Effector memory CD8-positive, alpha-beta T cell (primary cell): ENCODE measurements at places on chromosomes 12 and 14.
A peak's percentile ranks its signal among the peaks of the same experiment; 100 is the strongest.

- H3K27me3 ChIP-seq, result no peaks in the 10 kb centered on the region
- H3K4me3 ChIP-seq, result no peak overlapping the region
- H3K4me1 ChIP-seq, result no peaks in the 10 kb centered on the region
- no peaks in the 10 kb centered on the region for H3K36me3 ChIP-seq
- DNase-seq, result no peak
- no peak overlapping the region for H3K27ac ChIP-seq
Measured at GRCh38 chr12:105523164-105524057, 192.9 kb downstream of the C12orf75 start.

DNA sequence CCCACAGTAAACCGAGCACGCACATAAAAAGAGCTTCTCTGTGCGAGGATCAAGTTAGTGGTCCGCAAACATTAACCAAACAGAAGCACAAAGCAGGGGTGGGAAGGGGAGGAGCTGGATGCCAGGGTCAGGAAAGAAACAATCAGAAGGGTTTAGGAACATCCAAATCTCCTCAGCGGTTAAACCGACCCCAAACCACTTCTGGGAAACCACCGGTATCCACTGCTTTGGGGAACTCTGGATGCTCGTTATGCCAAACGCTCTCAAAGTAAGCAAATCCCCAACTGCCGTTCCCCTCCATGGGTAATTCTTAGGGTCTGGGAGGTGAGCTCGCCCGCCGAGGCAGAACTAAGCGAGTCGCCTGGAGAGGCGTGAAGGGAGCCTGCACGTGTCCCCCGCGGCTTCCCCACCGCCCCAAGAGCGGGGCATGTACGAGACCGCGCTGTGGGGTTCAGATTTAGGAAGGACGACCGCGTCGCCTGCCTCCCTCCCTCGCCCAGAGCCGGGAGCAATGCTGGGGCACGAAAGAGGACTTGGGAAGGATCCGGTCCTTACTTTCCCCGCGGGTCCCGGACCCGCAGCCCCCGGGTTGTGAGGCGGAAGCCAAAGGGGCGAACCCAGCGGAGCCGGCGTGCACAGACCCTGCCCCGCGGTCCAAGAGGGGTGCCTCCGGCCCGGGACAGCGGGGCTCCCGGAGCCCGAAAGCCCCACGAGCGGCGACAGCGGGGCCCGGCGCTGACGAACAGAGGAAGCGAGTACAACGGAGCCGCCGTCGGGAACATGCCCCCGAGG, 711 bp downstream of the SBNO1 start:
- H3K4me1 ChIP-seq, result peaks cover 15% of the 10 kb centered on the region
- peak overlapping the region; percentile 88 for H3K27ac ChIP-seq
- peak overlapping the region; percentile 92 for H3K4me3 ChIP-seq
- peaks cover 39% of the 10 kb centered on the region for H3K36me3 ChIP-seq
- DNase-seq, result peak; percentile 9
- no peaks in the 10 kb centered on the region for H3K27me3 ChIP-seq

DNA sequence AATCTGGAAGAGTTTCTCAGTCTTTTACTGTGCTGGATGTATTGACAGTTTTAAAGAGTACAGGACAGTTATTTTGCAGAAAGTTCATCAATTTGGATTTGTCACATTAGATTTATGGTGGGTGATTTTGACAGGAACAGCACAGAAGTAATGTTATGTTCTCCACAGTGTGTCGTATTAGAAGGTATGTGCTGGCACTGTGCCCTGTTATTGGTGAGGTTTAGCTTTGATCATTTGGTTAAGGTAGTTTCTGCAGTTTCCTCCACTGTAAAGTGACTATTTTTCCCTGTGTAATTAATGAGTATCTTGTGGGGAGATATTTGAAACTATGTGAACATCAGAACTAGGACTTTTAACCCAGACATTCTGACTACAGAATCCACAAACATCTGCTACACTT, 308.5 kb upstream of the TBX3 start:
- no peak overlapping the region for H3K4me3 ChIP-seq
- H3K27me3 ChIP-seq, result no peaks in the 10 kb centered on the region
- no peaks in the 10 kb centered on the region for H3K36me3 ChIP-seq

DNA sequence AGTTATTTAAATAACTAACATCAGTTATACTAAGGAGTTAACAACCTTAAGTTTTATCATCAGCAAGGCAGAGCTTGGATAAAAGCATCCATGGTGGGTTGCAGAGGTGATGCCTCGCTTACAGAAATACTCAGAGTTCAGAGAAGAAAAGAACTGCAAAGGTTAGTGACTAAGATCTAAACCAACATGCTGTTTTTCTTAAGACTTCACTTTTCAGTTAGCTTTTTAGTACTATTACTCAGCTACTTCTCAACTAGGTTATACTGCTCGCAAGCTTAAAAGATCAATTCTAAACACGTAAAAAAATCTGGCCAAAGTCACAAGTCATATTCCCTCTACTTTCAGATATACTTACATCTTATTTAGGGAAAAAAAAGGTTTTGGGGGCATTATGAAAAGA, 2.8 kb downstream of the PPP1CC start:
- no peaks in the 10 kb centered on the region for H3K27me3 ChIP-seq
- DNase-seq, result no peak
- H3K4me3 ChIP-seq, result peak overlapping the region; percentile 96
- peaks cover 42% of the 10 kb centered on the region for H3K4me1 ChIP-seq

DNA sequence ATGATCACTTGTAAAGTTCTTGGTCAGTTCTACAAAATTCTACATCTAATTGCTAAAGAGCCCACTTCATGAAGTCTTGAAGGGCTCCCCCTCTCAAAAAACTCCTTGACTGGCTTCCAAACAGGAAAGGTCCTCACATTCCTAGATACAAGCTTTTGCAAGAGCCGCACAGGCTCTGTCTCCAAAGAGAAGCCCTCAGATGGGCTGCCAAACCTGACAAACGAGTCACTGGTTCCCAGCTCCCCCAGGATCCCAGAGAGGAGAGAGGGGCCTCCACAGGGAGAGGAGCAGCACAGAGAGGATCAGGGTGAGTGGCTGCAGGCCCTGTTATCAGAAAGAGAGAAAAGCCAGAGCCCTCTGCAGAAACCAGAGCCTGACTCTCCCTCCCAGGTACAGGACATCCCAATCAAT, 5.8 kb downstream of the NID2 start:
- no peak overlapping the region for H3K27ac ChIP-seq
- DNase-seq, result no peak
- peaks cover 7% of the 10 kb centered on the region for H3K4me1 ChIP-seq
- H3K36me3 ChIP-seq, result no peaks in the 10 kb centered on the region

GRCh38 chr12:11689591-11690186, 40.2 kb downstream of the ETV6 start:
- peaks cover 29% of the 10 kb centered on the region for H3K4me1 ChIP-seq
- no peak overlapping the region for H3K4me3 ChIP-seq
- H3K36me3 ChIP-seq, result no peaks in the 10 kb centered on the region
- H3K27ac ChIP-seq, result no peak overlapping the region

GRCh38 chr14:101103321-101103901, 199.9 kb upstream of the RTL1 start:
- H3K4me3 ChIP-seq, result no peak overlapping the region
- no peak overlapping the region for H3K27ac ChIP-seq
- no peaks in the 10 kb centered on the region for H3K36me3 ChIP-seq
- H3K27me3 ChIP-seq, result peaks cover 69% of the 10 kb centered on the region
- DNase-seq, result no peak
- H3K4me1 ChIP-seq, result no peaks in the 10 kb centered on the region

GRCh38 chr14:22546722-22547071, 42.3 kb downstream of the DAD1 start:
- H3K36me3 ChIP-seq, result peaks cover 99% of the 10 kb centered on the region
- DNase-seq, result no peak
- peak overlapping the region; percentile 99 for H3K27ac ChIP-seq
- peaks cover 88% of the 10 kb centered on the region for H3K4me1 ChIP-seq

- no peaks in the 10 kb centered on the region for H3K27me3 ChIP-seq
- peak; percentile 84 for DNase-seq
- no peak within 1 kb of the TSS for H3K4me3 ChIP-seq
Measured at GRCh38 chr14:20683891-20684661, at the start of gene RNASE4. TSS of gene RNASE4 (plus strand) at chr14:20684560. CDS start at chr14:20699372, 14,812 bp downstream.

DNA sequence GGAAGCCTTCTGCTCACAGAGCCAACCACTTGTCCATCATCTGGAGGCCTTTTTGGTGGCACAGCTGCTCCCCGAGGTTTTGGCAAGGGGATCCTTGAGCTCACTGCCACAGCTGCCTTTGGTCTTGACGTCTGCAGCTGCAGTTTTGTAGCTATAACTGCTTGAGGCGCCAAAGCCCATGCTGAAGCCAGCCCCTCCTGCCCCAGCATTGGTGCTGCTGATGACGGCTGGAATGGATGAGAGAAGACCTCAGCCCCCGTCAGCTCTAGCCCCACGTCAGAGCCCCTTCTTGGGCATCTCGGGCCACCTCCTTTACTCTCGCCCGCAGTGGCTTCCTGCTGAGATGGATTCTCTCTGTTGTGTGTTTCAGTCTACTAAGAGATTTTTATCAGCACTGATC, 12.3 kb upstream of the KRT74 start:
- H3K36me3 ChIP-seq, result no peaks in the 10 kb centered on the region
- no peaks in the 10 kb centered on the region for H3K27me3 ChIP-seq
- no peak overlapping the region for H3K4me3 ChIP-seq

DNA sequence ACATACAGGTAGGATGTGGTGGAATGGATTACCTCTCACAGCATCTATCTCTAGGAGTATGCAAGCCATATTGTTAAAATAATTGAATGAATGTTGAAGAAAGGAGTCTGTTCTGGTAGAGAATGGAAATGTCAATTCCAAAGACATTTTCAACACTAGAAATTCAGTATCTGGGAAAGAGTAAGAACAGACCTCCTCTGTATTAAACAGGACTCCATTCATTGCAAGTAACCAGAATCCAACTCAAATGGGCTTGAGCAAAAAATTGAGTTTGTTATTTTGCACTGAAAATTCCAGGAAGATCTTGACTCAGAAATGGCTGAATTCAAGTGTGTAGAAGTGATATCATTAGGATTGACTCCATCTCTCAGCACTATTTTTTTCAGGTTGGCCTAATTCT, 168.1 kb downstream of the C12orf42 start:
- no peak overlapping the region for H3K4me3 ChIP-seq
- DNase-seq, result no peak
- H3K4me1 ChIP-seq, result no peaks in the 10 kb centered on the region
- no peaks in the 10 kb centered on the region for H3K27me3 ChIP-seq

GRCh38 chr14:103393676-103394626, 8.7 kb downstream of the MARK3 start:
- peaks cover 3% of the 10 kb centered on the region for H3K36me3 ChIP-seq
- peaks cover 37% of the 10 kb centered on the region for H3K4me1 ChIP-seq
- no peaks in the 10 kb centered on the region for H3K27me3 ChIP-seq
- no peak for DNase-seq

GRCh38 chr14:54709444-54709843, 142.5 kb downstream of the SAMD4A start:
- peaks cover 4% of the 10 kb centered on the region for H3K27me3 ChIP-seq
- no peak for DNase-seq
- H3K4me3 ChIP-seq, result no peak overlapping the region
- H3K36me3 ChIP-seq, result no peaks in the 10 kb centered on the region

- H3K4me3 ChIP-seq, result no peak overlapping the region
- no peak for DNase-seq
- H3K27ac ChIP-seq, result no peak overlapping the region
- peaks cover 25% of the 10 kb centered on the region for H3K36me3 ChIP-seq
- peaks cover 73% of the 10 kb centered on the region for H3K4me1 ChIP-seq
Measured at GRCh38 chr14:74616507-74616906, 4.5 kb upstream of the LTBP2 start.

- no peak for DNase-seq
- no peaks in the 10 kb centered on the region for H3K4me1 ChIP-seq
- no peaks in the 10 kb centered on the region for H3K27me3 ChIP-seq
- H3K36me3 ChIP-seq, result no peaks in the 10 kb centered on the region
Measured at GRCh38 chr14:43408472-43408871, 1098.6 kb downstream of the FSCB start.

- H3K27ac ChIP-seq, result no peak overlapping the region
- H3K27me3 ChIP-seq, result no peaks in the 10 kb centered on the region
- DNase-seq, result no peak
- no peak overlapping the region for H3K4me3 ChIP-seq
- no peaks in the 10 kb centered on the region for H3K36me3 ChIP-seq
Measured at GRCh38 chr12:97711392-97711791, 248.8 kb downstream of the RMST start.

GRCh38 chr14:68694516-68695235, 98.2 kb downstream of the ZFP36L1 start:
- H3K27ac ChIP-seq, result peak overlapping the region; percentile 82
- no peaks in the 10 kb centered on the region for H3K36me3 ChIP-seq
- DNase-seq, result no peak
- no peaks in the 10 kb centered on the region for H3K27me3 ChIP-seq

- H3K27ac ChIP-seq, result no peak overlapping the region
- peaks cover 35% of the 10 kb centered on the region for H3K27me3 ChIP-seq
- no peaks in the 10 kb centered on the region for H3K4me1 ChIP-seq
- DNase-seq, result peak; percentile 54
Measured at GRCh38 chr12:12927211-12928079, 24.5 kb downstream of the GPRC5D start.

DNA sequence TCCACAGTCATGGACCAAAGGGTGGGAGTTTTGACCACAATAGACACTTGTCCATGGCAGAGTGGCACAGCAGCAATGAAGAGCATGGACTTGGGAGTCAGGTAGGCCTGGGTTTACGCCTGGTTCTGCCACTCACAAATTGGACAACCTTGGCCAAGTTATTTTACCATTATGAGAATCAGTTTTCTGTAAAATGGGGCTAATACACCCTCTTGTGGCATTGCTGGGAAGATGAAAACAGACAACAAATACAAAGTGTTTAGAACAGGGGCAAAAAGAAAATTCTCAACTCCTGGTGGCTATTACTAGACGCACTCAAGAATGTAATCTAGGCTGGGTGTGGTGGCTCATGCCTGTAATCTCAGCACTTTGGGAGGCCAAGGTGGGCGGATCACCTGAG, 2.6 kb downstream of the C12orf43 start:
- no peak for DNase-seq
- H3K4me3 ChIP-seq, result no peak overlapping the region
- peaks cover 33% of the 10 kb centered on the region for H3K36me3 ChIP-seq
- peaks cover 17% of the 10 kb centered on the region for H3K4me1 ChIP-seq
- H3K27ac ChIP-seq, result no peak overlapping the region

DNA sequence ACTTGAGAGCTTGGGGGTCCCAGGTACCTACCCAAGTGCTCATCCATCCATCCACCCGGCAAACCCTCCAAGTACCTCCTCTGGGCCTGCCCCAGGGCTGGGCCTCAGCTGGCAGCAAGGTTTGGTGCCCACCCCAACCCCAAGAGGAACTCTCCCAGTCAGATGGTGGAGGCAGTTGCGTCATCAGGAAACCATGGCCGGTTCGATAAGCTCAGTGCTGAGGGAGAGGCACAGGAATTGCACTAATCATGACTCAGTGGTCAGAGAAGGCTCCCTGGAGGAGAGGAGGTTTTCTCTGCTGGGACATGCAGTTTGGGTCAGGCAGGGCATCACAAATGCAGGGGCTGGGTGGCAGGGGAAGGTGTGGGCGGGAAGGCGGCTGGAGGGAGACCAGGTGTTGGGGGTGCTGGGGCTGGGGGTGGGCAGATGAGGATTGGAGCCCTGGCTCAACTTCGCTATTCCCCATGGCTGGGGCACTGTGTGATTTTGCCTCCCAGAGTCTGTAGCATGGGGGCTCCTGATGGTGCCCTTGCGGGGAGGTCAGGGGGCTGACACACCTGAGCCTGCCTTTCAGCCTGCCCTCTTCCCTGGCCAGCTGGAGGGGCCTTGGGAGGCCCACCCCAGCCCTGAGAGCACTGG, 32.2 kb downstream of the SH2B3 start:
- peak overlapping the region; percentile 94 for H3K4me3 ChIP-seq
- H3K27ac ChIP-seq, result peak overlapping the region; percentile 100
- H3K27me3 ChIP-seq, result no peaks in the 10 kb centered on the region
